T-cell (primary cell): ENCODE measurements at places on chromosomes 13 and 19. TPM values are rescaled to one million over a fixed set of nuclear protein-coding genes. Genes with fewer than 3 reads are reported as not detected.

- DNase-seq: no peak
These were observed 302.9 kb downstream of the ITGBL1 start for GRCh38 chr13:101755228-101755887.

DNA sequence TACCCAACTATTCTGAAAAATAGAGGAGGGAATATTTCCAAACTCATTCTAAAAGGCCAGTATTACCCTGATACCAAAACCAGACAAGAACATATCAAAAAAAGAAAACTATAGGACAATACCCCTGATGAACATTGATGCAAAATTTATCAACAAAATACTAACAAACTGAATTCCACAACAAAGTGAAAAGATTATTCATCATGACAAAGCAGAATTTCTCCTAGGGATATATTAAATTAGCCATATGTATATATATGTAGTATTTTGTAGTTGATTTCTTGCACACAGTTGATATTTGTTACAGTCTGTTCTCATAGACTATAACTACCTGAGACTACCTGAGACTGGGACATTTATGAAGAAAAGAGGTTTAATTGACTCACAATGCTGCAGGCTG lies 495.0 kb upstream of the SPRY2 start:
- no peak for DNase-seq

- no peak for DNase-seq
These were observed 13.3 kb upstream of the ZNF681 start for GRCh38 chr19:23771761-23772674.

DNA sequence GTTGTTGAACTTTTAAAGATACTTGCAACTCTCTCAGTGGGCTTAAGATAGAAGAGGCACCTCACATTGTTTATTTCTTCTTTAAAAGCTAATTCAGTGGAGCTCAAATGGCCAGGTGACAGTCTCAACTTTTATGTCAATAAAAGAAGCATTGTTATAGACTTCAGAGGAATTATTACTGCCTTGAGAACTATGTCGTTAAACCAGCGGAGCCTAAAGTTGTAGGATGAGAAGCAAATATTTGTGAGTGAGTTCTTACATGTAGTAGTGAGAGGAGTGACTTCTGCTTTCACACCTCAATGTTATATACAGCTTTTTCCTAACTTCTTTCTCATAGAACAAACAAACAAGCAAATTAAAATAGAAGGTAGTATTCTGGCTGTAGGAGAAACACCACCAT lies 31.2 kb upstream of the DGKH start:
- no peak for DNase-seq

Gene CABP5
- not detected for total RNA-seq

Gene ZNF723
- total RNA-seq: not detected

- DNase-seq: no peak
These were observed 123.8 kb upstream of the PCDH9 start for GRCh38 chr13:67353941-67354340.

Gene KCTD4
- not detected for total RNA-seq

Gene KLK12
- not detected for total RNA-seq

- no peak for DNase-seq
These were observed 111.7 kb downstream of the MIPEP start for GRCh38 chr13:23777575-23777870.
